ENCODE measurements at places on chromosomes 3 and 15. TPM values are rescaled to one million over a fixed set of nuclear protein-coding genes. Genes with fewer than 3 reads are reported as not detected.

- H3K27me3 ChIP-seq = no peaks in the 10 kb centered on the region
- no peaks in the 10 kb centered on the region for H3K4me1 ChIP-seq
- no peaks in the 10 kb centered on the region for H3K36me3 ChIP-seq
- H3K4me3 ChIP-seq = no peak overlapping the region
- DNase-seq = no peak
Measured at GRCh38 chr3:160081958-160082533, 93.4 kb downstream of the IL12A start.

DNA sequence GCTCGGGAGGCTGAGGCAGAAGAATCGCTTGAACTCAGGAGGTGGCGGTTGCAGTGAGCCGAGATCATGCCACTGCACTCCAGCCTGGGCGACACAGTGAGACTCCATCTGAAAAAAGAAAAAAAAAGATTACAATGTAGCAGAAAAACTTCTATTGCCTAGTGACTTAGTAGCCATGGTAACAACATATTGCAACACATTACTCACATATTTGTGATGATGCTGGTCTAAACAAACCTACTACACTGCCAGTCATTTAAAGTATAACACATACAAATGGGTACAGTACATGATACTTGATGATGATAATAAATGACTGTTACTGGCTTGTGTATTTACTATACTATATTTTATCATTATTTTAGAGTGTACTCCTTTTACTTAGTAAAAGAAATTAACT is 125.6 kb downstream of the PLOD2 start:
- H3K36me3 ChIP-seq = no peaks in the 10 kb centered on the region
- H3K27me3 ChIP-seq = no peaks in the 10 kb centered on the region
- no peak overlapping the region for H3K27ac ChIP-seq
- no peak for DNase-seq
- H3K4me1 ChIP-seq = no peaks in the 10 kb centered on the region

DNA sequence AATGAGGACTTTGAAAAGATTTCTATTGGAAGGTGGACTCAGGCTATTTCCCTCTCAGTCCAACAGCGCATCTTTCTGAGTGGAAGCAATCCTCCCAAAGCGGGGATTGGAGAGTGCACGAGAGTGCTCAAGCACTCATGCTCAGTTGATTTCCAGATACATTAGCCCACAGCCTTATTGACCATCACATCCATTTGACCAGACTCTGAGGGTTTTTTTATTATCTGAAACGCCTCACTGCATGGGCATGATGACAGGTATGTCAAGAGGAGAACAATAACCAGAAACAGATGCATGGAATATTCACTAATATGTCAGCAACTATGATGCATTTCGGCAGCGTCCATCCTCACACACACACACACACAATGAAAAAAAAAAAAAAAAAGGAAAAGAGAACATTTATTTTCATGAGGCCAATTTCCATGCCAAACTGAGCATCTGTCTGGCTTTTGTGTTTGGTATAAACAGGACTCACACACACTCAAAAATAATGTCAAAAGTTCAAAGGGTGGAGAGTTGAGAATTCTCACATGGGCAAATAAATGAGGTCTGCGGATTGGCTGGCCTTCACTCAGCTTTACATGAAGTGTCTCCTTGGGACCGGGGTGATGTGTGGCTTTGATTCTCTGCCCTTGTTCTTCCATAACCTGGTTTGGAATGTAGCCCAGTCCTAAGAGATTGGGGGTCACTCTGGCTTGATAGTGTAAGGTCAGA is 371.6 kb downstream of the MCTP2 start:
- H3K27ac ChIP-seq = no peak overlapping the region
- peaks cover 9% of the 10 kb centered on the region for H3K4me1 ChIP-seq
- no peak overlapping the region for H3K4me3 ChIP-seq
- no peaks in the 10 kb centered on the region for H3K36me3 ChIP-seq
- DNase-seq = no peak
- peaks cover 37% of the 10 kb centered on the region for H3K27me3 ChIP-seq

- peaks cover 23% of the 10 kb centered on the region for H3K36me3 ChIP-seq
- H3K4me3 ChIP-seq = peak overlapping the region; percentile 98
- DNase-seq = no peak
- no peaks in the 10 kb centered on the region for H3K27me3 ChIP-seq
- H3K27ac ChIP-seq = peak overlapping the region; percentile 97
Measured at GRCh38 chr3:40309925-40310695, 603 bp downstream of the EIF1B start.

DNA sequence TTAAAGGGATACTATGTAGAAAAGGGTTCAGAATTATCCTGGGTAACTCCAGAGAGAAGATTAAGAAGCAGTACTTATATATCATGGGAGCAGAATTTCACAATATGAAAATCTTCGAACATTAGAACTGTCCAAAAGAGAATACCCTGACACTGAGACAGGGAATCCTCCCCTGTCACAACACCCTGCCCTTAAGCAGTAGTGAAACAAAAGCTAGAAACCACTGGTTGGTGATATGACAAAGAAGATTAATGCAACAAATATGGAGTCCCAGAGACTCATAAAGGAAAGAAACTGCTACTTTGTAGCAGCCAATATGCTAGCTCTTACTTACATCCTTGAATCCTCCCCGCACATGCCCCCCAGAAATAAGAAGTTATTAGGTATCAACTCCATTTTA is 18.5 kb downstream of the MIX23 start:
- no peak overlapping the region for H3K4me3 ChIP-seq
- no peaks in the 10 kb centered on the region for H3K27me3 ChIP-seq
- H3K36me3 ChIP-seq = peaks cover 52% of the 10 kb centered on the region
- H3K27ac ChIP-seq = peak overlapping the region; percentile 78
- H3K4me1 ChIP-seq = peaks cover 20% of the 10 kb centered on the region
- no peak for DNase-seq

The CHDH gene
- 0.02 TPM for total RNA-seq

The TBC1D5 gene
- total RNA-seq = 46.3 TPM

The FGF12 gene
- not detected for total RNA-seq

Measured in activated CD8-positive, alpha-beta T cell treated with anti-CD3 and anti-CD28 coated beads for 36 hours (primary cell).